ENCODE measurements at places on chromosomes 16 and 17.

DNA sequence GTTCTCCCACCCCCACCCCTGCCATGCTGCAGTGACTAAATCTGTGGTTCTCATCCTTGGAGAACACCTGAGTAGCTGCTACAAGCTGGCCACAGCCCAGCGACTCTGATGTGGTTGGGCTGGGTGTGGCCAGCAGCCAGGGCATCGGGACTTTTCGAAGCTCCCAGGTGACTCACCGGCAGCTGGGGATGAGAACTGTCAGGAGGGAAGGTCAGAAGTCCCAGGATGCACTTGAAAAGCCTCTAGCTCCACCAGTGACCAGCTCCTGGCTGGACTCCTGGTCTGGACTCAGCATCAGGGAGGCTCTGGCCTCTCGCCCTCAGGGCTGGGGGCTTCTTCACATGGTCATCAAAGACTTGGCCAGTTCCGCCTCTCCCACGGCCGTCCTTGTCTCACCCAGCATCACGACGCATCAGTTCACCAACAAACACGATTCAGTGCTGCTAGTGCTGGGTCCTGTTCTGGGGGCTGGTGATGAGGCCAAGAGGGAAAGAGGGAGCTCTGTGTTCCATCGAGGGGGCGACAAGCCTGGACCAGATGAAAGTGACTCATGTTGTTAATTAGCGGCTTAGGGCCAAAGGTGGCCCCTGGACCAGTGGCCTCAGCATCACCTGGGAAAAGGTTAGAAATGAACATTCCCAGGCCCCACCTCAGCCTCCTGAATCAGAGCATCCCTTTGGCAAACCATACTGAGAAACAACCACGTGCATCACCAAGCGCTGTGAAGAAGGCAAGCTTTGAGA, 3.9 kb upstream of the C17orf99 start:
- DNase-seq: no peak

- peak; percentile 25 for DNase-seq
Measured at GRCh38 chr17:4074831-4075495, 67.9 kb downstream of the ZZEF1 start.

- DNase-seq: no peak
Measured at GRCh38 chr17:45241328-45242028, 19.8 kb downstream of the FMNL1 start.

- DNase-seq: no peak
Measured at GRCh38 chr17:17515934-17516930, 20.0 kb upstream of the RASD1 start.

- DNase-seq: no peak
Measured at GRCh38 chr17:9647014-9647413, 1.7 kb downstream of the USP43 start.

GRCh38 chr17:5508810-5509209, 22.4 kb downstream of the MIS12 start:
- no peak for DNase-seq

DNA sequence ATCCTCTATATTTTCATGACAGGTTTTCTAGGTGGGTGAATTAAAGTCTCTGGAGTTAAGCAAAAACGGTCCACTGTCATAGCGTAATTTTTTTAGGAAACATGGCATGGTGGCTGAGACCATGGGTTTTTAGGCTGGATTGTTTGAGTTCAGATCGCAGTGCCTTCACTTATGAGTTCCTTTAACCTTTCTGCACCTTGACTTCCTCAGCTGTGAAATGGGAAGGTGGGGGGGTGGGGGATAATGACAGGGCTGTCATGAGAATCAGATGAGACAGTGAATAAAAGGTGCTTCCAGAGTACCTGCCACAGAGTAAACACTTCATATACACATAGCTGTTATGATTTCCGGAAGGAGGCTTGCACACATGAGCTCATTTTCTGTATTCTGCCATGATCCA, 11.8 kb downstream of the PRCD start:
- no peak for DNase-seq

DNA sequence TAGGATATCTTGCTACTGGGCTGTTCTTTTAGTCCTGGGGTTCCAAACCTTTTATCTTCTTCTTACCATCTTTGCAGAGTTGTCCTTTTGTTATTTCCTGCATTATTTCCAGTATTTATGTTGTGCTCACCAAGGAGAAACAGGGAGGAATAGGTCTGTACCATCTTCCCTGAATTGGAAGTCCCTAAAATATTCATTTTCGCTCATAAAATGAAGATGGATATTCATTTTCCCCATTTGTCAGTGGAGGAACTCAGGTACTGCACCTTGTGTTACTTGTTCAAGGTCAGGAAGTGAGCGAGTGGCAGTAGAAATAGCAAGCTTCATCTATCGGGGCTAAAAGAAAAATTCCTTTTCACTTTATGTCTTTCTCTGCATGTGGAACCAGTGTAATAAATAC, 989.7 kb downstream of the CDH11 start:
- no peak for DNase-seq

DNA sequence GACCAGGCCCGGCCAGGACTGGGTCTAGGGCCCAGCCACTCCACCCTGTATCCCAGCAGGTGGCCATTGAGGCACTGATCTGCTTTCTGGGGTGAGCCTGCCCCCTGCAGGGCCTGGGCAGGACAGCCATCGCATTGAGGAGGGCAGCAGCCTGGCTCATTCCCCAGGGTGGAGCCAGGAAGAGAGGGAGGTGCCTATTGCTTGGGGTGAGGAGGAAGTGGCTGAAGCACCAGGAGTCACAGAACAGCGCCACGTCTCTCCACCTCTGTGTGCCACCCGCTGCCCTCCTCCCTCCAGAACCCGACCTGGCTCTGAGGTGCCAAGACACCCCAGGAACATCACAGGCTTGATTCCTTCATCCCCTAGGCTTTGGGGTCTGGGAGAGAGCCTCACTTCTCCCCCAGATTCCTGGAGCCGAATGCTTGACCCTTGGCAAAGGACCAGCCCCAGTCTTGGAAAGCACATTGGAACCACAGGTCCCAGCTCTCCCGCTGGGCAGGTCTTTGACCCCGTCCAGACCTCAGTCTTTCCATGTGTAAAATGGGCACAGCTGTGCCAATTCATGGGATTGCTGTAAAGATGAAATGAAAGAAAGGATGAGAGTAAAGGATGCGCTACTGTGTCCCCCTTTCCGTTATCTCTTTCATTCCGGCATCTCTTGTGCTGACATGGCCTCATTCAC, 7.2 kb upstream of the KRT36 start:
- peak; percentile 80 for DNase-seq

GRCh38 chr16:48291303-48291702, 44.0 kb upstream of the ABCC11 start:
- DNase-seq: no peak

DNA sequence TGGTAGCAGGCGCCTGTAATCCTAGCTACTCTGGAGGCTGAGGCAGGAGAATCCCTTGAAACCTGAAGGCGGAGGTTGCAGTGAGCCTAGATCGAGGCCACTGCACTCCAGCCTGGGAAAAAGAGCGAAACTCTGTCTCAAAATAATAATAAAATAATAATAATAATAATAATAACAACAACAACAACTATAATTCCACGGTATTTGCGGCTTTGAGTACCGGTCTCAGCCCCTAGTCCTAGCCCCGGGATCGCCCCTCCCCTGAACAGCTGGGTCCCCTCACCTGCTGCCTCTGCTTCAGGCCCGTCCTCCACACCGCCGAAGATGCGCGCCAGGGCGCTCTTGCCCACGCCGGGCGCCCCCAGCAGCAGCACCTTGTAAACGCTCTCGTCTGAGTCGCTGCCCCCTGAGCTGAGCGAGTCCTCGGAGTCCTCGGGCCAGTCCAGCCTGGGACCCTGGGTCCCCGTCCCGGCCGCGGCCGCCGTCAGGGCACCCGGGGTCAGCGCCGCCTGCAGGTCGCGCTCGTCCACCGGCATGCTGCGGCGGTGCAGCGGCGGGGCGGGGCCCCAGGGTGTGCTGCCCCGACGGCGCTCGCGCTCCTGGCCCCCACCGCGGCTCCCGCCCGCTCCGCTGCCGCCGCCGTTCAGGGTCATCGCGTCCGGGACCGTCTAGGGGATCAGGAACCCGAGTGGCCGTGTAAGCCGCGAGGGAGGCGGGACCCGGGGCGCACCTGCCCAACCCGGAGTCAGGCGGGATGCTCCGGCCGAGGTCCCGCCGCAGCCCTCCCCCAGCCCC, 611 bp downstream of the RRAD start:
- DNase-seq: peak; percentile 27

GRCh38 chr17:37388266-37388665, 12.5 kb downstream of the C17orf78 start:
- no peak for DNase-seq

GRCh38 chr16:63080746-63081145, 1044.5 kb upstream of the CDH8 start:
- DNase-seq: no peak

DNA sequence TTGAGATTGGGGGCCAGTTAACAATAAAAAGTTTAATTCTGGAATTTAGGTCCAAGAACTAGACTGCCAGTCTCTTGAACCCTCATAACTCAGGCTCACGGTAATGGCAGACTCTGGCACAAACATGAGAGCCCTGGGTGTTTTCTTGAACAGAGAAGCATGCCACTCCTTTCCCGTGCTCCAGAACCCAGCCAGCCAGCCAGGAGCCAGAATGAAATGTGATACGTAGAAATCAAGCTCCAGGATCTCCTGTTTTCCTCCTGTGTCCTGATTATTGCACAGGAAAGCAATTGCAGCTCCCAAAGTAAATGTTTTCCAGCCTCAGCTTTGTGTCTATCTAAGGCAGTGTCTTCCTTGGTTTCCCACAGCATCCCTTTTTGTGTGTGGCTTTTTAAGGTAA, 46.2 kb upstream of the NOL11 start:
- DNase-seq: no peak

DNA sequence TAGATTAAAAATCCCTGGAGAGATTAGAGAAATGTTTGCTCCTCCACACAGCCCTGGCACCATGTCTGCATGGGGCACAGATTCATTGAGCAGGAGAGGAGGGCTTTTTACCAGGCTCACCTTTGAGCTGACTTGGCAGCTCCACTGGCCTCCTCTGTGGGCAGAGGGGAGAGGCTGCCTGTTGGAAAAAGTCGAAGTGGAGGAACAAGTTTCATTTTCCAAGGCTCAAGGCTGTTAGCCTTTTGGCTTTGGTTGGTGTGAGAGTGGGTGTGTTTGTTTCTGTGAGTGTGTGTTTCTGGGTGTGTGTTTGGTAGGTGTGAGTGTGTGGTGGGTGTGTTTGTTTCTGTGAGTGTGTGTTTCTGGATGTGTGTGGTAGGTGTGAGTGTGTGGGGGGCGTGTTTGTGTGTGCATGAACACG, 5.6 kb downstream of the TMEM238L start:
- no peak for DNase-seq

DNA sequence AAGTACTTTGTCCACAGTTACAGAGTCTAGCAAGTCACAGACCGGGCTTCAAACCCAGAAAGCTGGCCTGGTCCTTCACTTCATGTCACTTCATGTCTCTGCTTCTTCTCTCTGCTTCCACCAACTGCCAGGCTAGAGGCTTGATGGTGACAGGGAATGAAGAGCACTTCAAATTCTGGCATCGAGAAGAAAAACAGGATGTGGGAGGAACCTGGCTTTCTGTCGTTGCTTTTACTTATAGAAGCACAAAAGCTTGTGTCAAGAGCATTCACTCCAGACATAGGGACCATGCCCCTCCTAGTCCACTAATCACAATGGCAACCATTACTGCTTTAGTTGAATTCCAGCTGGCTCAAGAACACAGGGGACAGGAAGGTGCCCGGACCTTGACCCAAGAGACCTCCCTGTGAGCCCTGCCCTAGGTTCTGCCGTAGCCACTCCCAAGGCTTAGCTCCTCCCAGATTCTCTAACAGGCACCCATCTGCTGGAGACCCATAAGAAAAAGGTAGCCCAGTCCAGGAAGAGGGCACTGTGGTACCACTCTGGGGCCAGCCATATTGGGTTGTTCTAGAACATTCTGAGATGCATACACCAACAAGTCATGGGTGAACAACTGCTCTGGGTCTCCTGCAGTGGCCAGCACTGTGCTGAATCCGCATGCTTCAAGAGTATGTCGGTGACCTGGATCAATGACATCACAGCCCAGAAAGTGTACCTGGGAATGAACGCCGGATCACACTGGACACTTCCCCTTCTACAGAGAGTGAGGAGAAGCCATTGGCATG, 181.8 kb downstream of the C16orf95 start:
- DNase-seq: no peak

- DNase-seq: no peak
Measured at GRCh38 chr16:28258567-28258966, 33.8 kb upstream of the SBK1 start.

DNA sequence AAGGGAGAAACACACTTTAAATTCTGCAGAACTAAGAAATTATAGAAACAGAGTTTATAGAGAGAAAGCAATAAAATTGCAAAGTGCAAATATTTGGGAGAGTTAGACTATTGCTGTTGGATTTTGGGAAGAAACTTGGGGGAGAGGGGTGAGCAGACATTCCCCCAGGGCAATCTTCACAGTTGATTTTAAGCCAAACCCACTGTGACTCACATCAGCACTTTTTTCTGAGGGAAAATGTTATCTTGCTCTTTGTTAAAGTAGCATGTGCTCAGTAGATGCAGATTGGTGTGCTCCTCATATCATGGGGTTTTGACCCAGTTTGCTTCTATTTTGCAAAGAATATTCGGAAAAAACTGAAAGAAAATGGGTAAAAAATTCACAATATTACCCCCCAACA, 367.6 kb downstream of the CDH11 start:
- no peak for DNase-seq

GRCh38 chr17:31789707-31790505, 69.1 kb downstream of the COPRS start:
- no peak for DNase-seq

- no peak for DNase-seq
Measured at GRCh38 chr17:76135810-76136188, 5.2 kb downstream of the FOXJ1 start.

DNA sequence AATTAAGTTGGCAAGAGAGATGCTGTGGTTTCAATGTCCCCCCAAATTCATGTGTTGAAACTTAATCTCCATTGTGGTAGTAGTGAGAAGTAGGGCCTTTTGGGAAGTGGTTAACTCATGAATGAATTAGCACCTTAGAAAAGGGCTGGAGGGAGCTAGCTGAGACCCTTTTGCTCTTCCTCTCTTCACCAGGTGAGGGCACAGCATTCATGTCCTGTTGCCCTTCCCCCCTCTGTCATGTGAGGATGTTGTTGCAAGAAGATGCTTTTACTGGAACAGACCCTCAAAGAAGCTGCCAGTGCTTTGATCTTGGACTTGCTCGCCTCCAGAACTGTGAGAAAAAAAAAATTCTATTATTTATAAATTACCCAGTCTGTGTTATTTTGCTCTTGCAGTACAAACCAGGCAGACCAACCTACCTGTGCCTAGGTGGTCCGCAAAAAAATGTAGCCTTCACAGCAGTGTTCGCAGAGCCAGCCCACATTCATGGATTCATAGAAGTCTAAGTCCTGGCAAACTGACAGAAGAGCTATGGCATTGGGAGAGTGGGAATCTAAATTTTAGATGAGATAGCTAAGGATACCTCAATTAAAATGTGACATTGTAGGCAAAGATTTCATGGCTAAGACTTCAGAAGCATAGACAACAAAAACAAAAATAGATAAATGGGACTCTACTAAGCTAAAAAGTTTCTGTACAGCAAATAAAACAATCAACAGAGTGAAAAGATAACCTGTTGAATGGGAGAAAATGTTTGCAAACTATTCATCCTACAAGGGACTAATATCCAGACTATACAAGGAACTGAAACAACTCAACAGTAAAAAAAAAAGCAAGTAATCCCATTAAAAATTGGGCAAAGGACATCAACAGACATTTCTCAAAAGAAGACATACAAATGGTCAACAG, 32.0 kb upstream of the ABCA5 start:
- DNase-seq: no peak
